ENCODE measurements at places on chromosomes 1 and 21.
A peak's percentile ranks its signal among the peaks of the same experiment; 100 is the strongest.

GRCh38 chr1:69088571-69088970 is 479.2 kb upstream of the LRRC7 start:
- DNase-seq, result no peak

DNA sequence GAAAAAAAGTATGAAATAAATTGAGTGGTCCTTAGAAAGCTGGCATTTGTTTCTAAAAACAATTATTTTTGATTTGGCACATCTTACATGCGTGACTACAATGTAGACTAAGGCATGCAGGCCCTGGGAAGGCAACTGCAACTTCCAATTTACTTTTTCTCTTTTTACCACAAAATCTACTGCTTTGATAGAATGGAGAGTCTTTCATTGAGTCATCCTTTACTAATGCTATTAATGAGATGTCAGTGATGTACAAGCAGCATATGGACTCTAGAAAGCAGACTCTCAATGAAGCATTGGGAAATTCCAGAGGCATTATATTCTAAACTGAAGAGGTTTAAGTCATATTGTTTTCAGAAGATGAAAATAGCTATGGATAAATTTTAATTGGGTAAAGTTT is 29.6 kb upstream of the PRRX1 start:
- no peak for DNase-seq

GRCh38 chr1:36076979-36077573 is 6.8 kb upstream of the TEKT2 start:
- DNase-seq, result no peak

DNA sequence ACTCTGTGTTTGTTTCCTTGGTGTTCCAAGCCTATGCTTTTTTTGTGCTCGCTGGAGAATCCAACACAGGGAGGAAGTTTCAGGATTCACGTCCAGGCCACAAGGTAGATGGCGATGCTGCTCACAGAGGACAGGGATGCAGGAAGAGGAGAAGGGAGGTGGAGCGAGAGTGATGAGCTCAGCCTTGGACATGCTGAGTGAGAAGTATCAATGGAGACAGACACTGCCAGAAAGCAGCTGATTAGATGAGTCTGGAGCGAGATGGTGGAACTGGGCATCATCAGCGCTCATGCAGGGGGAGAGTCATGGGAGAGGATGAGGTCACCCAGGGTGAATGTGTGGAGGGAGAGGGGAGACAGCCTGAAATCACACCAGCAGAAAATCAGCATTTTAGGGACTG is 110.0 kb downstream of the GLUL start:
- peak; percentile 88 for DNase-seq

Measured in head of caudate nucleus (tissue), 42 donors.